Naive thymus-derived CD8-positive, alpha-beta T cell (primary cell): ENCODE measurements at places on chromosomes 2 and 18.

DNA sequence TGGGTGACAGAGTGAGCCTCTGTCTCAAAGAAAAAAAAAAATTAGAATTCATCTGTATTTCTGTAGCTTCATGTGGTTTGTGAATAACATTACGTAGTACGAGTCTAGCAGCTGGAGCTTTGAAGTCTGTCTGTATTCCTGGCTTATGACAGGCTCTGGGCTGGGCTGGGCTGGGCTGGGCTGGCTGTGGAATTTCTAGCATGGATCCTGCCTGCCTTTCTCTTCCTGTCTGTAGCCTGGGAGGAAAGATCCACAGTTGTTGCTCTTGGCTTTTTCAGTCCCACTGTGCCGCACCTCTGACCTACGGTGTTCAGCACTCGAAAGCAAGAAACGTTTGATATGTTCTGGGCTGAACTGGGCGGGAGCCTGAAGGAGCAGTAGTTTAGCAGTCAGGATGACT lies 55.4 kb downstream of the BOLA3 start:
- no peak for DNase-seq

DNA sequence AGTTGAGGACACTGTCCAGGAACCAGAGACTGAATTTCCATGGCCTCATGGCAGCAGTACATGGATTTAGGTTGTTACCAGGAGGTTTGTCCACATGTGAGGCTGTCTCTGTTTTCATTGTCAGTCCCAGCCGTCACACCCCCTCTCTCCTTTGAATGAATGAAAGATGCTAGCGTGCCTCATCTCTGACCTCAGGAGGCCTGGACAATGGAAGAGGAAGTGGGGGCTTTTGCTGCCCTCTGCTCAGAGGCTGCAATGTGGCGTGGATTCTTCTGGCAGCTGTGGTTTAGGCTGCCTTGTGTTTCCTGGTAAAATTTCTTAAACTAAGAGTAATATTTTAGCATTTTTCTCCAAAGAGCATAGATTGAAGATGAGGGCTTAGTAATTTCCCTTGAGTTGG lies 47.5 kb downstream of the RAB31 start:
- DNase-seq: no peak

GRCh38 chr2:206275312-206276055 lies 1.0 kb downstream of the ZDBF2 start:
- DNase-seq: peak; percentile 15

- no peak for DNase-seq
Observed at GRCh38 chr2:42359304-42359964, 1.6 kb downstream of the COX7A2L start.

GRCh38 chr2:20642055-20642971 lies 8.6 kb downstream of the HS1BP3 start:
- DNase-seq: peak; percentile 75

DNA sequence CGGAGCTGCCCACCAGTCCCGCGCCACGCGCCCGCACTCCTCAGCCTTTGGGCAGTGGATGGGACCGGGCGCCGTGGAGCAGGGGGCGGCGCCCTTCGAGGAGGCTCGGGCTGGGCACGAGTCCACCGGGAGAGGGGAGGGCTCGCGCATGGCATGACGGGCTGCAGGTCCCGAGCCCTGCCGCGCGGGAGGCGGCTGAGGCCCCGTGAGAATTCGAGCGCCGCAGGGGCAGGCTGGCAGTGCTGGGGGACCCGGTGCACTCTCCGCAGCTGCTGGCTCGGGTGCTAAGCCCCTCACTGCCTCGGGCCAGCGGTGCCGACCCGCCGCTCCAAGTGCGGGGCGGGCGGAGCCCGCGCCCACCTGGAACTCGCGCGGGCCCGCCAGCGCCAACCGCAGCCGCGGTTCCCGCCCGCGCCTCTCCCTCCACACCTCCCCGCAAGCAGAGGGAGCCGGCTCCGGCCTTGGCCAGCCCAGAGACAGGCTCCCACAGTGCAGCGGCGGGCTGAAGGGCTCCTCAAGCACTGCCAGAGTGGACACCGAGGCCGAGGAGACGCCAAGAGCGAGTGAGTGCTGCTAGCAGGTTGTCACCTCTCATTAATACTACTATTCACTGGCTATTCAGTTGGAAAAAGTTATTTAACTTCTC lies 3.6 kb upstream of the TTC21B start:
- DNase-seq: no peak

- DNase-seq: no peak
Observed at GRCh38 chr2:5035057-5035488, 657.1 kb upstream of the SOX11 start.

DNA sequence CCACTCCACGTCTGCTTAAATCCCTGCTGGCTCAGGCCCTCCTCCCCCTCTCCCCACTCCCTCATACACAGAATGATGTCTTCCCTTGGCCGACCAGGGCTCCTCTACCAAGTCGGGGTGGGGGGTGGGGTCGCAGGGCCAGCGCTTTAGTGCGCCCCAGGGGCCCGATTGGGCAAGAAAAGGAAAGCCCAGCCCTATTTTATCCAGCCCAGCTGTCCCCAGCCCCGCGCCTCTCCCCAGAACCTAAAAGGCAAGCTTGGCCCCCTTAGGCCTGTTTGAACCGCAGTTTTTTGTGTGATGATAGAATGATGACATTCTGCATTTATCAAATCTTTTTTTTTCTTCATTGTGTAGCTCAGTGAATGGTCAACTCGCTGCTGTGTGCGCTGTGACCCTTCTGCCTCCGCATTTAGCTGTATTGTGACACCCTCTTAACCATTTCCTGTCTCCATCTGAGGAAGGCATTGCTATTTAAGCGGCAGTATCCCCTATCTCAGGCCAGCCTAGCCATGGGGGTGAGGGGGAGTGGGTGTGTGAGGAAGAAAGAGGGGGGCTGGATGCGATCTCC lies 231.4 kb downstream of the HAUS1 start:
- DNase-seq: no peak

GRCh38 chr2:168185583-168186274 lies 61.7 kb downstream of the STK39 start:
- DNase-seq: no peak

DNA sequence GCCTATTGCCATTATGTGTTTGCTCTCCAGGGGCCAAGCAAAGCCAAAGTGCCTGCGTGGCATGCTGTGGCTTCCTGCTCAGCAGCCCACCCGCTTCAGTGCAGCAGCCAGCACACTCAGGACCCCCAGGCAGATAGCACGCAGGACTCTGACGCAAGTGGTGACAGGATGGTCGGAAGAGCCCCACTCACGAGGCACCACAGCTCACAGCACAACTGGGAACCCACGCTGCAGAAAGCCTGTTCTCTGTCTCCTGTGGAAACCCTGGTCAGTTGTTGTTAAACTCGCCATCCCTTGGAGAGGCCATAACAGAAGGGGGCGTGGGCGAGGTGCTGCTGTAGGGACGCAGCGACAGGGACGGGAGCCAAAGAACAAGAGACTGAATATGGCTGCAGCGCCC lies 76.4 kb downstream of the HDAC4 start:
- DNase-seq: no peak

- no peak for DNase-seq
Observed at GRCh38 chr18:35610724-35611123, 29.2 kb downstream of the GALNT1 start.

DNA sequence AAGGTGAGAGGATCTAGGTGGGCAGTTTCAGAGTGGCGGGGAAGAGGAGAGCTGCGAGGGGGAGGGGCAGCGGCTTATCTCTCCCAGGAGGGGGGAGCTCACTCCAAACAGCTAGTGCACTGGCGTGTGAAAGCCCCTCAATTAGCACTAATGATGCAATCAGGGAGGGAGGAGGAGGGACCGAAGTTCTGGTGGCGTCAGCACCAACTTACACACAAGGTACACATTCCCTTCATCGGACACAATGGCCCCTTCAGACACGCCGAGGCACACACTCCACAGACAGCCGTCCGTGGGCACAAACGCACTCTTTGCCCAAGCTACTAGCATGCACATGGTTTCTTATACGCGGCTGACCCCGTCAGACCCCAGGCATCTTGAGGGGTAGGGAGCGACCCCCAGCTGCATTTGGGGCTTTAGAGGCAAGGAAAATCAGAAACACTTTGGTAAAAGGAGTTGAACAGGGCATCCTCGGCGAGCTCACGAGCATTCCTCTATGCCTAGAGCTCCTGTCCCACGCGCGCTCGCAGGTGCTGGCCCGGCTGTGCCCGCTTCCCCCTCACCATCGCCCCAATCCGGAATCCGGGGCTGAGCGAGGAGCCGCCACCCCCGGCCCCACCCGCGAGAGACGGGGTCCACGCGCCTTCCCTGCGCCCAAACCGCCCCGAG lies 868 bp upstream of the PKDCC start:
- no peak for DNase-seq

- peak; percentile 76 for DNase-seq
Observed at GRCh38 chr2:196239622-196240587, 68.5 kb upstream of the STK17B start.

GRCh38 chr2:80496775-80497174 lies 192.2 kb upstream of the LRRTM1 start:
- no peak for DNase-seq

DNA sequence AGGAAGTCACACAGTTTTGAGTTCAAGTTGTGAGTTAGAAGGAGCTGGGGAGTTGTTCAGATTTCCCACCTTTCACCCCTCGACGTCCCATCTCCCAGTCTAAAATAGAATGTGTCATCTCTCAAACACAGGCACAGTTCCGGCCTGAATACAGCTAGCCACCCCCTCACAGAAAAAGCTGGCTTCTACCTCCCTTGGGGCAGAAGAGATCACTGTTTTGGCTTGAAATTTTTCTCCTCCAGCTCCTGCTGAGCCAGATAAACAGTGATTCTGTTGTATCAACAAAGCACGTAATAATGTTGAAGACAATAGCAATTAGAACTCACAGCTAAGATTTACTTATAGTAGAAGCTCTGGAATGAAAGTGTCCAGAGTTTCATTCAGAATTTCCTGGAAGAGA lies 74.7 kb downstream of the KIAA2012 start:
- no peak for DNase-seq

DNA sequence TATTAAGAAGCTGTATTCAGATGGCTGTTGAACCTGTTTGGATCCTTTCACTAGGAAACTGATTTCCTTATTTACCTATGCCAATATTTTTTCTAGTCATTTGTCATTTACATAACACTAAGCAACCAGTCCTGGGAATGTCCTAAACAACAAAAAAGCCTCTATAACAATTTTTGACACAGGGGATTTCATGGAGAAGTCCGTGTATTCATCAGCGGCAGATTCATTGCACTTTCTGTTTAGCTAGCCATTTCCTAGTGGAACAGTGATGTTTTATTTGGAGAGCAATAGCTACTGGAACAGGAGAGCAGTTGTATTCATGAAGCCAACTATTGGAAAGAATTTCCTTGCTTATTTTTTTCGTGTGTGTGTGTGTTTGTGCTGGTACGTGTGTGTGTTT lies 604.3 kb upstream of the POU3F3 start:
- DNase-seq: no peak

DNA sequence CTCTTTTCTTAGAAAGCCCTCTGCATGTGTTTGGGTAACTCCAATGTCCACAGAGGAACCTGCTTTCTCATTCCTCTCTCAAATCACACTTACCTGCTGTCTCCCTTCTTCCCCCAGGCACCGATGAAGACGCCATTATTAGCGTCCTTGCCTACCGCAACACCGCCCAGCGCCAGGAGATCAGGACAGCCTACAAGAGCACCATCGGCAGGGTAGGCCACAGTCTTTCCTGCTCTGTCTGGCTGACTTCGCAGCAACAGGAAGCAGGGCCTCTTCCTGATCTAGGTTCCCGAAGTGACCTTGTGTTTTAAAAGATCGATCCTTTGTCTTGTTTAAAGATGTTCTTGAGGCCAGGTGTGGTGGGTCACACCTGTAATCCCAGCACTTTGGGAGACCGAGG lies 25.0 kb upstream of the GMCL1 start:
- no peak for DNase-seq

DNA sequence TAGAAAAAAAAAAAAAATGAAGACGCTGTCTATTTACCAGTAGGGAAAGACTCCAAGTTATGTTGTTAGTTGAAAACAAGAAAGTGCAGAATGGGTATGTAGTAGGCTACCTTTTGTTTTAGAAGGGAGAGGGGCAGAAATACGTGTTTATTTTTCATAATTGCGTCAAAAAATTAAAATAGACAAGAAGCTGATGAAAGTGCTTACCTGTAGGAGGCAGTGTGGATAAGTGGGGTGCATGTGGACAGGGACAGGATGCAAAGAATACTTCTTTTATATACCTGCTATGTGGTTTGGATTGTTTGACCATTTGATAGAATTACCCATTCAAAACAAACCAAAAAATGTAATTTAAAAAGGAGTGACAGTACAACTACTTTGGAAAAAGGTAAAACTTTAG lies 3.0 kb upstream of the GCG start:
- no peak for DNase-seq

GRCh38 chr2:105141099-105141614 lies 100.4 kb upstream of the GPR45 start:
- DNase-seq: no peak

DNA sequence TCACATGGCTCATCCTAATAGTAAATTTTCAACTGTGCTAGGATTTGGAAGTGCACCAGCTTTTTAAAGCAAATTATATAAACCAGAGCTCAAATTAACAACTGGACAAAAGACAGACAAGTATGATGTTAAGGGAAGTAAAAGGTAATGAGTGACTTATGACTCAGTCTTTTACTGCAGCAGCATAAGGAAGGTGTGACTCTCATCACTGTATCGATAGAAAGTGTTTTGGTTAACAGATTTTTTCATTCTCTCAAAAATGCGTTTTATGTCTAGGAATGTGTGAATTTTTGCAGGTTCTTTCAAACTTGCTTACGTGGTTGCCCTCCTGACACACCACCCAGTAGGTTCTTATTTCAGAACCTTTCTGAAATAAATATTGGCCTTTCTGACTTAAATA lies 244.2 kb upstream of the BOD1L2 start:
- no peak for DNase-seq

- no peak for DNase-seq
Observed at GRCh38 chr2:111246620-111247061, 125.9 kb downstream of the BCL2L11 start.

DNA sequence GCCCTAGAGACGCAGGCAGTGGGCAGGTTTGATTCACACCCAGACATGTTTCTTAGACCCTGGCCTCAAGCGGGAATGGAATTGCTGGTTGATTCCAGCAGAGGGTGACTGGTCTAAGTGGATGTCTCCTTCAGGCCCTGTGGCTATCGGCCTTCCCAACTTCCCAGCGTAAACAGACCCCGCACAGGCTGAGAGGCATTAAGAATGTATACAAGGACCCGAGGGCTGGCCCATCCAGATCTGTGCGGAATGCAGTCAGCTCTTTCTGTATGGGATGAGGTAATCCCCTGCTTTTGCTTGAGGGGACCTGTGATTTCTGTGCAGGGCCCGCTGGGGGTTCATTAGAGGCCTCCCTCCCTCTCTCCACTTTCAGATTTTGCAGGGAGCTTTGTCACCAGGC lies 6.5 kb downstream of the ACKR3 start:
- DNase-seq: no peak

GRCh38 chr2:179344970-179345369 lies 80.3 kb upstream of the SESTD1 start:
- no peak for DNase-seq

GRCh38 chr2:216192181-216192580 lies 83.0 kb downstream of the XRCC5 start:
- no peak for DNase-seq
